ENCODE measurements at places on chromosomes 4 and X.

DNA sequence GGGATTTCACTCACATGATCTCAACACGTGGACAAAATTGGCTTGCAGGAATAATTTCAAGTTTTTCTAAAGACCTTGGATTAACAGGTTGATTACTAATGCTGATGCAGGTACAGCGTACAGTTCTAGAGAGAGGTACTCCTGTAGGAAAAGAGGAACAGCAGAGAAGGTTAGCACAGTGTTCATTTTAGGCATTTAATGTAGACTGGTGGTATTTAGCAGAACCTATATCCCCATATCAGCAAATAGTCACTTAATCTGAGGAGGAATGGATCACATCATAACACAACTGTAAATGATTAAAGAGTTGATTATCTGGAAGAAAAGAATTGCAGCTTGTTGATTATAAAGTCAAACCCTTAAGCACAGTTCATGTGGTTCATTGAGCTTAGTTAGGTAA lies 620 bp downstream of the CXCL10 start:
- DNase-seq = no peak

GRCh38 chrX:14363728-14364127 lies 165.6 kb upstream of the GLRA2 start:
- no peak for DNase-seq

DNA sequence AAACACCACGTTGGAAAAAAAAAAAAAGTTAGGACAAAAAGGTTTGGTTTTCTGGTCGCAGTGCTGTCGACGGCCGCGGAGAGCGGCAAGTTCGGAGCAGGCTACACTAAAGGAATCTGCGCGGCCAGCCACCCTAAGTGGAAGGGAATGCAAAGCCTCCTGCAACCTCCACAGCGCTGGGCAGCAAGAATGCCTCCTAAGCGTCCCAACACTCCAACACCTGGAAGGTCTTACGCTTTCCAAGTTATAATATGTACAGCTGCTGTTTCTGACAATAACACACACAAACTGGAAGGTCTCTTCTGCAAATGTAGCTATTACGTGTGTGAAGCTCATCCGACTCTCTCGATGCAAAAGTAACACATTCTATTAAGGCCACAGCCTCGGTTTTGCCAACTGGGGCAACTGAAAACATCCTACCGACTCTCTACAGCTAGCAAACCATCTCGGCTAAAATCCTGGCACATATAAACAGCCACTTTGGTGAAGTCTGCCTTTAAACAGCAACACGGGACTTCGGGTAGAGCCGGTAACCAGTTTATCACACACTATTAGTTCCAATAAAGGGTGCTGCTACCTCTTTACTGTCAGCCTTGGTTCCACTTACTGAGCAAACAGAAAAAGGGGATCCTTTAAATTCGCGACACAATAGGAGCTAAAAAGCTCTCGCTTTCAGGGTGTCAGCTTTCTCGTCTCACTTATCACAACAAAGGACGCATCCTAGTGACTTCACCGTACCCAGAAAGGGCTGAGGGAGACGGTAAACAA lies 895 bp downstream of the SMIM14 start:
- peak; percentile 40 for DNase-seq

- no peak for DNase-seq
Measured at GRCh38 chrX:120727911-120728310, 98.1 kb upstream of the C1GALT1C1 start.

GRCh38 chrX:28135378-28136047 lies 154.3 kb upstream of the DCAF8L1 start:
- no peak for DNase-seq

DNA sequence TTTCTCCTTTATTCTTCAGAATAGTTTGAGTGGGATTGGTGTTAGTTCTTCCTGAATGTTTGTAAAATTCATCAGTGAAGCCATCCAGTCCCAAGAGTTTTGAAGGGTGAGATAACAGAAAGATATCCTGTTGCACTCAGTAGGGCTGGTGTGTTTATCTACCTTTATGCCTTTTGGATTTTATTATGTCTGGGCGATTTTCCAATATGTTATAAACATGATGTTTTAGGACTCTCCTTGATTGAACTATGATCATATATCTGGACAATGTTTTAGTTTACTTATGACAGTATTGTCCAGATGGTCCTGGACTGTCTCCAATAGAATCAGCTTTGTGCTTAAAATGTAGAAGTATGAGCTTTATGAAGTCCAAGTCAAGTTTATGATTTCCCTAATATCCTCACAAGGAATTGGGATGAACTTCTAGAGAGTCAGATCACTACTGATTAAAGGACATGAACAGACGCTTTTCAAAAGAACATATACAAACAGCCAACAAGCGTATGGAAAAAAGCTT lies 77.6 kb upstream of the ITM2A start:
- DNase-seq = no peak

- no peak for DNase-seq
Measured at GRCh38 chr4:4984186-4984585, 35.1 kb downstream of the CYTL1 start.

DNA sequence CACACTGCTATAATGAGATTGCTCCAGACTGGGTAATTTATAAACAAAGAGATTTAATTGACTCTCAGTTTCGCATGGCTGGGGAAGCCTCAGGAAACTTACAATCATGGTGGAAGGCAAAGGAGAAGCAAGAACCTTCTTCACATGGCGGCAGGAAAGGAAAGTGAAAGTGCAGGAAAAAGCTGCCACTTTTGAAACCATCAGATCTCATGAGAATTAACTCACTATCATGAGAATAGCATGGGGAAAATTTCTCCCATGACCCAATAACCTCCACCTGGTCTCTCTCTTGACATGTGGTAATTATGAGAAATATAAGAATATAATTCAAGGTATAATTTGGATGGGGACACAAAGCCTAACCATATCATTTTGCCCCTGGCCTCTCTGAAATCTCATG lies 884.2 kb downstream of the GLUD2 start:
- DNase-seq = no peak

- DNase-seq = no peak
Measured at GRCh38 chrX:9171841-9172463, 138.0 kb upstream of the FAM9B start.

- DNase-seq = no peak
Measured at GRCh38 chrX:119389871-119390501, 9.2 kb upstream of the SLC25A43 start.

DNA sequence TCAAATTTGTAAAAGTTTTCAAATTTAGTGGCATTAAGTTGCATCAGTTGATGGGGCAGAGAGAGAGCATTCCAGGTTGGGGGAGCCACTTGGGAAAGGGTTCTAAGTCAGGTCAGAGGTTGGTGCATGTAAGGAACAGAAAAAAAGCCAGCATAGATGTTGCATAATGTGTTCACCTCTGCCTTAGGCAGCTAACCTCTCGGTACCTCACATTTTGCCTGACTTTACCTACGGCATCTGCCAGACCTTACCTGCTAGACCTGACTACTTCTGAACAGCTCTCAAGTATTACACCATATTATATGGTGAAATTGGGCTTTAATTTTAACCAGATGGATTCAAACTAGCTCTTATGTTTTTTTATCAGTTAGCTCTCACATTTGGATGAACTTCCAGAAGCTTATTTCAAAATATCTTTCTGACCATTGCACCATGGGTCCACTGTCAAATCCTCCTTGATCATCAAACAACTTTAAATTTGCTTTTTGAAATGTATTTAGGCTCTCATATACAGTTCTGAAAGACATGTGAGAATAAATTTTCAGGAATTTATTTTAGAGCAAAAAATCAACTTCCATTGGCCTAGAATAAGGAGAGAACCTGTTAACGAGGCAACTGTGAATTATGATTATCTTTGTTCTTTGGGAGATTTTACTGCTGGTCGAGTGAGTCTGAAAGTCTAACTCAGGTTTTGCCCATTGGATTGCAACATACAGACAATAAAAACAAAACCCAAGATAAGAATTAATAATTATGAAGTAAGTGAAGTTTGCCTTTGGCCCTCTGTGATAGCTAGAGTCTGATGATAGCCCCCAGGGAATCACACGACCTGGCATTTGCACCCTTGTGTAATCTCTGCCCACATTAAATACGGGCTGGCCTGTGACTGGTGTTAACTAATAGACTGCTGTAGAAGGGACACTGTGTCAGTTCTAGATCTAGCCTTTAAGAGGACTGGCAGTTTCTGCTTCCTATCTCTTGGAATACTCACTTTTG lies 7.6 kb upstream of the CXorf66 start:
- DNase-seq = no peak

GRCh38 chr4:111748157-111748556 lies 397.1 kb upstream of the FAM241A start:
- no peak for DNase-seq

DNA sequence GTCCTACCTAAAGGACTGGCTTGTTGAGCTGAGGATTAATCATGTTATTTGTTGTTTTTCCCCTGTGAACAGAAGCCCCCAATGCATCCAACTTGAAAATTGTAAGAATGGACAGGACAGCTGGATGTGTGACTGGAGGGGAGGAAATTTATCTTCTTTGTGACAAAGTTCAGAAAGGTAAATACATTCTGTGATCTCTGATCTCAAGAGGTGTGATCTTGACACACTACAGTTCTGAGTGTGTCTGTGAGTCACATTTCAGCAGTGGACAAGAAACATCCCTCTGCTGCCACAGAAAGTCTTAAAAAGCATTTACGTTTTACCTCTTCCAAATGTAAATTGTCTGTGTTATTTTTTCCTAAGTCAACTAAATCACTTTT lies 79.3 kb downstream of the NFKB1 start:
- DNase-seq = no peak

GRCh38 chr4:3420956-3421355 lies 20.8 kb upstream of the HGFAC start:
- no peak for DNase-seq

DNA sequence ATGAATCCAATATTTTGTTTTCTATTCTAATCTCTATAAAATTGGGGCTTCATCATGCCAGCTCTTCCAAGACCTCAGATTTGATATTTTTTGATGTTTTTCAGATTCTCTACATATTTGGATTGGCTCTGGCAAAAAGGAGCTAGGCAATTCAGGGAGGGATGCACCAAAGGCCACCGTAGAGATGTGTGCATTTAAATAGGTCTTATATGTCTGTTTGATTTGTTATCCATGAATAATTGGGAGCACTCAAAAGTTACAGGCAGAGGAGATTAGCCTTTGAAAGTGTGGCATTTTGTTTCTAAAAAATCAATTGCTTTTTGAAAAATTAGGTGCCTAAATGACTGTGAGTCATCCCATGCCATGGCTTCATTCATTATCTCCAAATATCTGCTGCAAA lies 147.1 kb upstream of the RPS6KA6 start:
- no peak for DNase-seq

DNA sequence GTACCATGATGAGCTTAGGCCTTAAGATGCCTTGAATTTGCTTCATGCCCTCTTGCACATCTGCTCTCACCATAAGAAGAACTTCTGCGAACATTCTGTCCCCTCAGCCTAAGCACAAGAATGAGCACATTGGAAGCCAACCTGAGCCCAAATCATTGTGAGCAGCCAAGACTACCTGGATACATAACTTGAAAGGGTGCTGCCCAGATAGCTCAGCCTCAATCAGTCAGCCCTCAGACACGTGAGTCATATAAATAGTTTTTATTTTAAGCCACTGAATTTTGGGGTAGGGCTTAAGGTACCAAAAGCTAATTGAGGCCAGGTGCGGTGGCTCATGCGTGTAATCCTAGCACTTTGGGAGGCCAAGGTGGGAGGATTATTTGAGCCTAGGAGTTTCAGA lies 27.5 kb upstream of the BBS12 start:
- DNase-seq = no peak

DNA sequence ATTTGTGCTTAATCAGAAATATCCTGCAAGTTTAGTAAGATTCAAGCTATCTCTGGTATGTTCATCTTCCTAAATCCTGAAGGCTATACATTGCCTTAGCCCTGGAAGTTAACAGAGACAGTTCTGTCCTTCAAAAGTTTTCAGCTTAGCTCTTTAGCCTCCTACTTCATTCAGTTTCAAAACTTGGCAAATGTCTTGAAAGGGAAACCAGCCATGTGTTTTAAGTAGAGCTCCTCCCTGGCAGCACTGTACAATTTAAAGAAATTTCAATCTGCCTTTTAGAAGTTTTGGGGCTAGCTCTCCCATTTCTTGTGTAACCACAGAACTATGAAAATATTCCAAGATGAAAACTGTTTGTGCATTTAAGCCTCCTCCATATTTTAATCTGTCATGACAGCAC lies 47.0 kb downstream of the FANCB start:
- no peak for DNase-seq

DNA sequence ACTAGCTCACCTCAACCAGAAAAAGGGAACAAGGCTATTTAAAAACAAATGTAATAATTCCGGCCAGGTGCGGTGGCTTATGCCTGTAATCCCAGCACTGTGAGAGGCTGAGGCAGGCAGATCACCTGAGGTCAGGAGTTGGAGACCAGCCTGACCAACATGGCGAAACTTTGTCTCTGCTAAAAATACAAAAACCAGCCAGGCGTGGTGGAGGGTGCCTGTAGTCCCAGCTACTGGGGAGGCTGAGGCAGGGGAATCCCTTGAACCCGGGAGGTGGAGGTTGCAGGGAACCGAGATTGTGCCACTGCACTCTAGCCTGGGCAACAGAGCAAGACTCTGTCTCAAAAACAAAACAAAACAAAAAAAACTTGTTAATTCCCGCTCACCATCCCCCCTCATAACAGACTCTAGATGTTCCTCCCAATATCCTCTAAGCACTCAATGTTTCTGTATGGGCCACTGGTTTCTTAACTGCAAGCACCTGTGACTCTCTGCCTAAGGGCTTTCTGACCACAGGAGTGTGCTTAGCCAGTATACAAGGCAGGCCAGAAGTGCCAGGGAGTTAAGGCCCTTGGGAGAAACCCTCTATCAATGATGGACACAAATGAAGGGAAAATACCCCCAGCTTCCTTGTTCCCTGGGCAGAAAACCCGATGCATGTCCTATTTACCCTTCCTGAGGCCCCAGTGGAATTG lies 21.0 kb upstream of the THOC2 start:
- DNase-seq = no peak

- no peak for DNase-seq
Measured at GRCh38 chr4:56630876-56631666, 50.0 kb downstream of the HOPX start.

- DNase-seq = no peak
Measured at GRCh38 chr4:5970381-5971077, 47.7 kb downstream of the C4orf50 start.

DNA sequence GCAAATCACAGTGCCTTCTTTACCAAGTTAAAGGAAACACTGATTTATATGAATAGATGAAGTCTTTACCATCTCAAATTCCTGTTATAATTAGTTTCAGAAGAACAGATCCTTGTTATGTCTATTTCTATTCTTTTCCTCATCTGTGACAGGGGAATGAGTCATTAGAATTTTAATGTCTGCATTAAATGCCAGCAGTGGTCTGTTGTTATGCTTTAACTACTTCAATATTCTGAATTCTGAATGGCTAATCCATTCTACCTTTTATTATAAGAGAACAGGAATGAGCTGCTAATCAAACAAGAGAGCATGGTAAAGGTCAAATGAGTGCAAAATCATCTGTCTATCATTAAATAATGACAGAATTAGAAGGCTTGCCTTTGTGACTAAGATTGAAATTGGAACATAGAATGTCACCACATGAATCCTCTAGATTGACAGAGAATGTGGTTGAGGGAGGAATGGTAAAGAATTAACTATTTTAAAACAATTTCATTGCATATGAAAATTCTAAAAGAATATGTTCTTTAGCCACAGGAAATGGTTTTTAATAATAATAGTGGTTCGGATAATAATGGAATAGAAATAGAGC lies 935.5 kb downstream of the ADGRL3 start:
- no peak for DNase-seq
